ENCODE measurements at places on chromosomes 1 and 21.

DNA sequence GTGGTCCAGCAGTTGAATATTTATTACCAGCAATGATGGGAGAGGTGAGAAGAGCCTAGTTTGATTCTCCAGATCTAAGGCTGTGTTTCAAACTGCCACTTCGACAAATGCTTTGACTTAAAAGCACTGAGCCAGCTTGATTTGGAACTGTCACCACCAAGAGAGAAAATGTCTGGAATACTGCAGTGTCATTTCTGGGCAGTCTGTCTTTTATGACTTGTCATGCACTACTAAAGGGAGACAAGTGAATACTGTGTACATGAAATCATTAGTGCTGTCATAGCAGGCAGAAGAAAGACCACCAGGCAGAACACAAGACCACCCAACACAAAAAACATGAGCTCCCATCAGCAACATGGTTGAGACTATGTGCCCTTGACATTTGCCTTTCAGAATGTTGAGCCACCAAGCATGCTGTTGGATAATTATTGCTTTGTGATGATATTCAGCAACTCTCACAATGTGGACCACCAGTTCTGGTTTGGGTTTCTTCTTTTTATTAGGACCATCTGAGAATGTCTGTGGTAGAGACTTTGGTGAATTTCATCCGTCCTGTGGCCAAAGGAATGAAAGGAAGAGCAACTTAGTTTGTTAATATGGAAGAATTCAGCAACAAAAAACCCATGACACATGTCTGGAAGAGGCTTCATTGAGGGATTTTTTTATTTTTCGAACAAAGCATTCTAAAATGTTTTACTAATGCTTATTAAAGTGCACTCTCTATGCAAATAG is 125.8 kb downstream of the NTMT2 start:
- no peak for DNase-seq

DNA sequence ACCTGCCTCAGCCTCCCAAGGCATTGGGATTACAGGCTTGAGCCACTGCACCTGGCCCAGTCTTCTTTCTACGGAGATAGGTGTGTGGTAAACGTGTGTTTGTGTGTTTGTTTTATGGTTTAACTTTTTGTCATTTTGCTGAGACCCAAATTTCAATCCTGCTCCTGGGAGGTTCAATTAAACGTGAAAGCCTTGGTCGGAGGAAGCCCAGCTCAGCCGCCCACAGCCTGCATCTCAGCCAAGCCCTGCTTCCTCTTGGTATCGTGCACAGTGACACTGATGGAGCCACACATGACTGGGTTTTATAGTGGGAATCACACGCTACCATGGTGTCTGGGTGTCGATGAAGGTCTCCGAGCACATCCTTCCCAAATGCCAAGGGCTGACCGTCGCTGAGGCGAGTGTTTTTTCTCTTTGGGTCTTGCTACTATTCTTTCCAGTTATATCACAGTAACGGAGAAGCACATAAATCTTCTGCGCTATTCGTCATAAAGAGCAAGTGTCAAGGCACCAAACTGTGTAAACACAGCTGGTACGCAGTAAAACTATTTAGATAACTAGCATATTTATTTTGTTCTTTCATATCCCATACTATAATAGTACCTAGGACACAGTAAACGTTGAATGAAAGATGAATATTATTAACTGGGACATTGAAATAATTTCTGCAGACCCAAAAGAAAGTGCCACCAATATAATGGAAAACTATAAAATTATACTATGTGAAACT is 39.3 kb downstream of the HLCS start:
- no peak for DNase-seq

- DNase-seq, result no peak
Measured at GRCh38 chr1:80657707-80658106, 1143.0 kb upstream of the ADGRL2 start.

- no peak for DNase-seq
Measured at GRCh38 chr1:95509989-95510388, 276.0 kb downstream of the RWDD3 start.

GRCh38 chr1:151908228-151908691 is 1.1 kb downstream of the THEM4 start:
- DNase-seq, result peak; percentile 16

- DNase-seq, result no peak
Measured at GRCh38 chr21:16279731-16280581, 550.2 kb downstream of the USP25 start.

DNA sequence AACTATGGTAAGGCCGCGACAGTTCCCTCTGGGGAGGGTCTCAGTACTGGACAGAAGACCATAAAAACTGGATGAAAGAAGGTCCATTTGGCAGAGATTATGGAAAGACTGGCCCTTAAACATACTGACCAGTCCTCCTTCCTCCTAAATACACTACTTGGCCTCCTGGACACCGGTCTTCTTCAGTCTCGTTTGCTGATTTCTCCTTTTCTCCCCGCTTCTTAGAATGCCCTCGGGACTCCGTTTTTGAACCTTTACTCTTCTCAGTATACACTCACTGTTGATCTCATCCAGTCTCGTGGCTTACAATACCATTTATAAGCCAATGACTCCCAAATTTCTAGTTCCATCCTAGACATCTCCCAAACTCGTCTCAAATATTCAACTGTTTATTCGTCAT is 694 bp upstream of the MRPL9 start:
- DNase-seq, result no peak

- no peak for DNase-seq
Measured at GRCh38 chr1:24566236-24566867, 10.5 kb downstream of the NCMAP start.

- DNase-seq, result no peak
Measured at GRCh38 chr1:112318263-112318662, 77.8 kb upstream of the CTTNBP2NL start.

DNA sequence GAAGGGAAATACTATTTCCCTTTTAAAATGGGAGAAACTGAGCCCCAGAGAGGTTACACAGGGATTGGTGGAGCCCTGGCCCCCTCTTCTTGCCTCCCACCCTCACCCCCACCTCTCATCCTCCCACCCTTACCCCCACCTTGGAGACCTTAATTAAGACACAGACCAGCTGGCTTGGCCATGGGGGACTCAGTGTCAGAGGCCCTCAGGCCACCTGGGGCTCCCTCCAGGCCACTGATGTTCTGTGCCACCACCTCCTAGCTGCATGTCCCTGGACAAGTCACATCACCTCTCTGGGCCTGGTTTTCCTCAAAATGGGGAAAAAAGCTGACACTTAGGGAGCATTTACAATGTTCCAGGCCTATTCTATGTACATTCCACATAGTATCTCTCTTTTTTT is 51.5 kb downstream of the SDC3 start:
- no peak for DNase-seq

DNA sequence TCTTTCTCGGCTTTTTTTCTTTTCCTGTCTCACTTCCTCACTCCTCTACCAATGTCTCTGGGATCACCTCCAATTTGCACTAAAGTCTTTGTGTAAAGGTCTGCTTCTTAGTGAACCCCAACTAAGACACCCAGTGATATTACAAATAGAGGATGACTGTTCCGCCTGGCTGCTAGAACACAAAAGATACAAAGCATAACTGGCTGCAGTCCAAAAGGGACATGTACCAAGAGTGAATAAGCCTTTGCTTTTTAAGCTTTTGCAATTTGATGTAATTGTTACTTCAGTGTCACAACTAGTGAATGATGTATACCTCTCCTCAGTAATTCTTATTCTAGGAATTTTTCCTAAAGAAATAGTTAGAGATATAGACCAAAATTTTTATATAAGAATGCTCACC is 82.8 kb upstream of the BEND5 start:
- no peak for DNase-seq

- DNase-seq, result no peak
Measured at GRCh38 chr1:208634346-208635140, 390.4 kb upstream of the PLXNA2 start.

Data from activated CD4-positive, alpha-beta T cell treated with anti-CD3 and anti-CD28 coated beads, Interleukin-2, amount 50 U/mL, for 48 hours (primary cell).